ENCODE measurements at places on chromosomes 4 and X.

GRCh38 chr4:1035510-1035909 lies 24.1 kb downstream of the FGFRL1 start:
- peak; percentile 27 for DNase-seq

- DNase-seq = no peak
Measured at GRCh38 chrX:19343085-19343534, 617 bp upstream of the PDHA1 start.

DNA sequence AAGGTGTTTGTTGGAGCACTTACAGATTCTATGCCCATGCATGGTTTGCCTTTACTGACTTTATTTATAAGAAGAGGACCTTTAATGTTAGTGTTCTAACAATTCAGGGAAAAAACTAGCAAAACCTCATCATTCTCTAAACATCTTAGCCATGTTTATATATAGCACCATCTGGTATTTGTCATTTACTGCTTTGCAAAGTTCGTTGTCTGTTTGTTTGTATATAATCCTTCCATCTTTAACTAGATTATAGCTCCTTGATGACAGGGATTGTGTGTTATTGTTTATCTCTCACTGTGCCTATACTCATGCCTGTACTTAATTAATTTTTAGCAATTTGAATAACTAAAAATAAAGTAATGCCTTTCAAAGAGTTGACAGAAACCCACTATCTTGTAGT lies 170.6 kb upstream of the PACRGL start:
- no peak for DNase-seq

DNA sequence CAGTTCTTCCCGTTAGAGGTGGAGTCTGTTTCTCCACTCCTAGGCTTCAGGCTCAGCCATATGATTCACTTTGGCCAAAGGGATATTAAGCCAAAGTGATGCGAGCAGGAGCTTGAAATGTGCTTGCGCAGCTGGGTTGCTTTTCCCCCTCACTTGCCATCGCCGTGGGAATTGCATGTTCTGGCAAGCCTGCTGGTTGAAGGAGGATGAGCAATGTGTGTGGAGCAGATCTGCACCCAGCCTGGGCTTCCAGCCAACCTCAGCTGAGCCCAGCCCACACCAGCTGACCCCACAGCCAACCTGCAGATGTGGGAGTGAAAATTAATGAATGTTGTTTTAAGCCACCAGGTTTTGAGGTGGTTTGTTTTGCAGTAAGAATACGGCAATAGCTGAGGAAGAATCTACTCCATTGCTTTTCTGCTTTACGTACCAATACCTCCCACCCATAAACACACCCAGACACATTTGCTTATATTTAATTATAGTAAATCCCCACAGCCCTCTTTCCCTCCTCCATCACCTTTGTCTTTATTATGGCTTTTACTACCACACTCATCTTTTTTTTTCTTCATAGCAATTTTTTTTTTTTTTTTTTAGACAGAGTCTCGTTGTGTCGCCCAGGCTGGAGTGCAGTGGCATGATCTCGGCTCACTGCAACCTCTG lies 132.8 kb upstream of the FUNDC1 start:
- DNase-seq = peak; percentile 91

GRCh38 chr4:41360921-41361793 lies 104.4 kb downstream of the UCHL1 start:
- DNase-seq = no peak

- DNase-seq = peak; percentile 11
Measured at GRCh38 chr4:73127839-73128453, 58.4 kb upstream of the COX18 start.

- DNase-seq = peak; percentile 49
Measured at GRCh38 chrX:68978255-68978654, 149.4 kb downstream of the EFNB1 start.

DNA sequence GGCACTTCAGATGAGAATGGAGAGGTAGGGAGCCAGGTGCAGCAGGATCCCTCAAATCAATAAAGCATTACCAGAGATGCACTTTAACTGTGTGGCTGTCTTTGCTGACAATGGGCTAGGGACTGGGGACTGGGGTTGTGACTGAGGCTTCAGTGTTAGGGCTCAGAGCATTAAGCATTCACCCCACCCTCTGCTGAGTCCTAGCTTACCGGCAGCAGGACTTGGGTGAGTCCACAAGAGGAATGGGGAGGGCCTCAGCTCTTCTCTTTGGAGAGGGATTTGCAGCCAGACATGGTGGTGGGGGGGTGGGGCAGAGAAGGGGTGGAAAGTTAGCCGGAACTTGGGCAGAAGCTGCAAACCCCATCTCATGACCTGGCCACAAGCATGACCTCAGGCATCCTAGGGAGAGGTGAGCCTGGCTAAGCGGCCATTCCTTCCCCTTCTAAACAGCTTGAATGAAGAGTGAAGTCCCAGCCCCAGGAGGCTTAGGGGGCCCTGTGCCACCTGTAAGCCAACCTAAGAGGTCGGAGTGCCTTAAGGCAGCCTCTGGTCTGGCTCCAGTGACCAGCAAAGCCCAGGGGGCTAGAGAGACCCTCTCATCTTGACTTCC lies 78.4 kb downstream of the STARD8 start:
- DNase-seq = no peak

DNA sequence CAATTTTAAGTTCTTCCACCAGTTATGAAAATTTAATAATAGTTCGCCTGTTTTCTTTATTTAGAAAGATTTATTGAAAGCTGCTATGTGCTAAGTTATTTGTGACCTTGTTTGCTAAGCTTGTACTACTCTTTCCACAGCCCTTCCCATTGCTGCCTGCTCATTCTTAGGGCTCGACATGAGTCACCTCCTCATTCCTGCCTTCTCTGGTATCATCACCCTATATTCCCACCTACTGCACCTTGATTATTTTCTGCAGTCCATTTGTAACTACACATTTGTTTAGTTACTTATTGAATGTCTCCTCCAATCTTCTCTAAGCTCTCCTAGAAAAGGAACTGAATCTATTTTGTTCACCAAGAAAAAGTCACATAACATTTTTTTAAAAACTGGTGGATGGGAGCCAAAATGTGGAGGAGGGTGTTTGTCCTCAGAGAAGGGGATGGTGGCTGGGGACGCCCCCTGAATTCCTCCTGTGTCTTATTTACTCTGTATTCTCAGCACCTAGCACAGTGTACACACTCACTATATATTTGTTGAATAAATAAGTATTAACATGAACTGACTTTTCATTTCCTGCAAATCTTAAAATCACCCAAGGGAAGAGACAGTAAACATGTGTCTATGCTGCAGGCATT lies 3.7 kb upstream of the RAB9A start:
- no peak for DNase-seq

- no peak for DNase-seq
Measured at GRCh38 chr4:39658756-39659155, 20.1 kb upstream of the SMIM14 start.

GRCh38 chr4:177288335-177288734 lies 21.3 kb upstream of the NEIL3 start:
- no peak for DNase-seq

- no peak for DNase-seq
Measured at GRCh38 chr4:159422019-159422418, 319.1 kb downstream of the RAPGEF2 start.

DNA sequence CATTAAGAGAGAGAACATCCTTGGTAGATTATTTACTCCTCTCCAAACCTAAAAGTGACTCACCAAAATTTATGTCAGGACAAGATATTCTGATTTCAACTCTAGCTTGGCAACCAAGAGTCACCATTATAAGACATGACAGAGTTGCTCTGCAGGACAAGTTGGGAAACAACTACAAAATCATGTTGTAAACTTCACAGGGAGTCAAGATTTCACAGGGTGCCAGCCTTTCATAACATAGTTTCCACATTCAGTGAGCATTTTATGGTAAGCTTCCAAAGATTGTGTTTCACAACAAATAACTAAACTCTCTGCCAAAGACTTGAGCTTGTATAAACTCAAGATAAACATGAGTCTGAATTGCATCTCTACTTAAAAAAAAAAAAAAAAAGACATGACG lies 121.0 kb upstream of the DIAPH2 start:
- peak; percentile 77 for DNase-seq

DNA sequence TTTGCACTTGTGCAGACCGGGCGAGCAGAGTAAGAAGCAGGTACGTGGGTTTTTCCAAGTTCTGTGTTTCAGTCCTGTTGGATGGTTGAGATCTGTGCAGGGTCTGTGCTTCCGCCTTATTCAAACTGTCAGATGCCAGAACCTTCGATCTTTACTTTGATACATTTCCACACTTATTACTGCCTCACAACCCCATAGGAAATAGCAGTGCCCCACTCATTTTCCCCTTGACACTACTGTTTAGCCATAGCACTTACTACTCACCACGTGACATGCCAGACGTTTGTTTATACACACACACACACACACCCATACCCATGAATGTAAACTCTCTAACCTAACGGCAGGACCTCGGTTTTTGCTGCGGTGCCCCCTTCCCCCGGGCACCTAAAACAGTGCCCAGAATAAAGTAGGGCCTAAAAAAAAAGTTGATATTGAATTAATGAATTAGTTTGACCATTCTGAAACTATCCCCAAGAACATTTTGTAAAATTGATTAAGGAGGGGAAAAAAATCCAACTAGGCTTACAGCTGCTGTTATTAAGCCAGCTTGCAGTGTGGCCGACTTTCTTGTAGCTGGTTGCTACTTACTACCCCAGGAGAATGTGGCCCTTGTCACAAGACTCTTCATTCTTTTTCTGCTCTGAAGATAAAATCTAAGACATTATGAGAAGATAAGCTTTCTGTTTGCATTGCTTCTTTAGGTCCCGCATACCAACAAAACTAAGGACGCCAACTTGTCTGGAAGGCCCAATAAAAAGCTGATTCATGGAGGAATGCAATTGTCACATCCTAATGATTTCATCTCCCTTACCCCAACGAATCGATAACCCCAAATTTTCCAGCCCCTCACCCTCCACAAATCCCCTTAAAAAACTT lies 704 bp upstream of the SEPSECS start:
- no peak for DNase-seq

DNA sequence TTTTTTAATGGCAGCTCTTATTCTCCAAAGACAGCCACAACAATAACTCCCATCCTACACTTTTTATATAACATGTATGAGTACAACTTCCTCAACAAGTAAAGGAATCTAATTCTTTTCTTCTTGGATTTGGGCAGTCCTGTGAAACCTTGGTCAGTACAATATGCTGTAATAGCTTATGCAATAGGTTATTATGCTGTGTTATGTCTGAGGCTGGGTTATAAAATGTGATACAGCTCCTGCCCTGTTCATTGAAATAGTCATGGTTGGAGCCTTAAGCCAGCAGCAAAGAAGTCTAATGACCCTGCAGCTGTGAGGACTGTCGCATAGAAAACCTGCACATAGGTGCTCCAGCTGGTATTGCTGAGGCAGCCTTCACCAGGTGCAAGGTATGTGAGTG lies 215.8 kb upstream of the RASGEF1B start:
- no peak for DNase-seq

DNA sequence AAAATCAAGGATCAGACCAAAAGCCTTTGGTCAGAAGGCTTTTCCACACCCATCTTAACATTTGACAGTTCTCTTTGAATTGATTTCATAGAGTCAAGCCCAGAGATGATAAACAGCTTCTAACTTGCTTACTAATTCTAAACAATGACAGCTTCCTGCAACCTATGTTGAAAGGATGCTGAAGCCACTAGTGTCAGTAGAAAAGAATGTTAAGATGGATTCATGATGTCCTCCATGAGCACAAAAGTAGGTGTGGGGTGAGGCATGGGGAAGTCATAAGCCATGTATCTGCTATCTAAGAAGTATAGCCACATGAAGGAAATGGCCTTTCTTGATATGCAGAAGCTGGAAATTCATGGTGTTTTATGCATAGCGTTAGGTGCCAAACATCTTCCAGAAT lies 269.3 kb downstream of the DHX15 start:
- no peak for DNase-seq

DNA sequence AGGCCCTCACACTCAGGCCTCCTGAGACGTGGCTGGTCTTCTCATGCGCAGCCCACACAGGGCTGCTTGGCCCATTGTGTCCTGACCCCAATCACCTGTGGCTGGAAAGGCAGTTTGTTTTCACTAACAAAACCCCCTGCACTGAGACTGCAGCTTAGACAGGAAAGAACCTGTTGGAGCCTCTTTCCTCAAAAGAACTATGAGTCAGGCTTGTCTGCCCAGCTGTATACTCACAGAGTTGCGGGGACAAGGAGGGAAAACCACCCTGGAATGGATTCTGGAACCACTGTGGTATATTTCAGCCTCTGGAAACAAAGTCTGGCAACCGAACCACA lies 5.2 kb upstream of the TMEM156 start:
- DNase-seq = no peak

- DNase-seq = peak; percentile 20
Measured at GRCh38 chrX:20906571-20906970, 467.6 kb upstream of the CNKSR2 start.

DNA sequence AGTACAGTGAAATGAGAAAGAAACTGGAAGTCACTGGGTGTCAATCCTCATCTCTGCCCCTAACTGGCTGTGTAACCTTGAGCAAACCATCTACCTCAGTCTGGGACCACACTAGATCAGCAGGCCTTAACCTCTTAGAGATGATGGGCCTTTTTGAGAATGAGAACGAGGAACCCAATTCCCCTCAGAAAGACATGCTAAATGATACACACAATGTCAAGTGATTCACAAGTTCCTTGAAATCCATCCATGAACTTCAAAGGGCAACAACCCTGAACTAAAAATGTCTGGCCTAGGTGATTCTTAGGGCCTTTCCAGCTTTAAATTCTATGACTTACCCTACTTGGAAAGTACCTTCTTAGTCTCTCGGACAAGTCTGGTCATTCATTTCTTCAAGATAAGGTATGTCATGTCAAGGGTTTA lies 47.4 kb downstream of the ACSL4 start:
- no peak for DNase-seq

- peak; percentile 69 for DNase-seq
Measured at GRCh38 chr4:176277162-176277904, 8.3 kb upstream of the ASB5 start.

GRCh38 chrX:103774070-103774642 lies 2.5 kb upstream of the PLP1 start:
- peak; percentile 52 for DNase-seq

DNA sequence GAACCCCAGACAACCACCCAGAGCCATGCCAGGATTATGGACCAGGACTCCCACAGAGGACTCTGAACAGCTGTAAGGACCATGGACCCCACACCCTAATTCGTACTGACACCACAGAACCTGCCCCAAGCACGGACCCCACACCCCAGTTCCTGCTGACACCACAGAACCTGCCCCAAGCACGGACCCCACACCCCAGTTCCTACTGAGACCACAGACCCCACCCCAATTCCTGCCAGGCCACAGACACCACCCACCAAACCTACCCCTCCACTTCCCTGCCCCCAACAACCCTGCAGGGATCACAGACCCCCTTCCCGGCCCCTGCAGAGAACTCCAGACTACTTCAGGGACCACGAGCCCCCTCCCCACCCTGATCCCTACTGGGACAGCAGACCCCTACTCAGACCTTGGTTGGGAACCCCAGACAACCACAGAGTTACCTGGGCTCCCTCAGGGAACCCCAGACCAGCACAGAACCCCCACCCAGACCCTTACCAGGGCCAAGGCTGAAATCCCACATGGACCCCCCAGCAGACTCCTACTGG lies 1.4 kb upstream of the DHRSX start:
- no peak for DNase-seq

- no peak for DNase-seq
Measured at GRCh38 chr4:53040459-53040815, 178.3 kb downstream of the RASL11B start.

GRCh38 chrX:71256051-71256450 lies 2.1 kb upstream of the ZMYM3 start:
- DNase-seq = no peak

GRCh38 chrX:55008571-55009358 lies 8.6 kb downstream of the APEX2 start:
- DNase-seq = peak; percentile 24
